ENCODE measurements at places on chromosomes 1 and 21.
A peak's percentile ranks its signal among the peaks of the same experiment; 100 is the strongest.

DNA sequence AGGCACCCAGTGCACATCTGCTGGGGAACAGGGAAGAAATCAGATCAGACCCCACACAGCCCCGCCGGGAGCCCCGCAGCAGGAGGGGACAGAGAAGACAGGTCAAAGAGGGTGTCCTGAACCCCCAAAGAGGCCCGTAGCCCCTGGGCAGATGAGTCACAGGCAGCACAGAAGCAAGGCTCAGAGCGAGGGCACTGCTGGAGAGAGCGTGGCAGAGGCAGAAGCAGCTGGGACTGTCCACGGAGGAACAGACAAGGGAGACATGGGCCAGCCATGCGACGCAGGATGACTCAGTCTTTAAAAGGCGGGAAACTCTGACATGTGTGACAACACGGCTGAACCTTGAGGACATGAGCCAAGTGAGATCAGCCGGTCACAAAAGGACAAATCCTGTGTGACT lies 14.5 kb upstream of the PRDM16 start:
- DNase-seq = no peak

- peak; percentile 80 for DNase-seq
Observed at GRCh38 chr1:182259229-182259872, 132.2 kb downstream of the GLUL start.

GRCh38 chr1:91900562-91900961 lies 14.6 kb upstream of the TGFBR3 start:
- DNase-seq = peak; percentile 90

GRCh38 chr1:203361945-203362719 lies 11.2 kb upstream of the FMOD start:
- no peak for DNase-seq

DNA sequence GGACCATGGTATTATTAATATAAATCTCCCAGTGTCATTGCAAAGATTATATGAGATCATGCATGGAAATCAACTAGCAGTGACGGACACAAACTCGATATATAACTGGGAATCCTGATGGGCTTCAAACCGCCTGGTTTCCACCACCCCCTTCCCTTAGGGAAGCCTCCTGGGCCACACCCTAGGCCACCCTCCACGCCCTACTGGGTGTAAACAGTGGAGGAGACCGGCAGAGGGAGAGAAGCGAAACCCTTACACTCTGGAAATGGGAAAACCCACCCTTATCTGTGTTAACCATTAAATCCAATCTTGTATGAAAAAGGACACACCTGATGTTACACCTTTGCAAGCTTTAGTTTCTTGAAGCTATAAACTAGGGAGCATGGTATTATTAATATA lies 595 bp upstream of the ZNHIT6 start:
- no peak for DNase-seq

- no peak for DNase-seq
Observed at GRCh38 chr1:105210747-105211146, 1461.0 kb downstream of the AMY1C start.

- DNase-seq = no peak
Observed at GRCh38 chr1:172851856-172852255, 193.0 kb downstream of the FASLG start.

DNA sequence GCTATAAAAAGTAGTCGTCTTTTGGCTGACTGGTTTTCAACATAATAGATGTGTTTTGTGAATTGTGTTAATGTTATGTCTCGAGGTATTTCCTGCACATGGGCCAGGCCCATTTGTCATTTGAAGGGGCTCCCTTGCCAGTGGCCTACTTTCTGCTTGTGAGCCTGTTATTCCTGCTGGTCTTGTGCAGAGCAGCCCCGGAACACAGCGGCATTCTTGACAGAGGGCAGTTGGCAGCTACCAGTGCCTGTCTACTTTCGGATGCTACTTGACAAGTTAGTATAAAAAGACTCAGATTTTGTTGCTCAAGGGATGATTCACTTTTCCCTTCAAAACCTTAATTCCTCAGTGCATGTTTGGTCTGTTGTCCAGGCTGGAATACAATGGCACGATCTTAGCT lies 28.5 kb downstream of the PGM1 start:
- peak; percentile 13 for DNase-seq

DNA sequence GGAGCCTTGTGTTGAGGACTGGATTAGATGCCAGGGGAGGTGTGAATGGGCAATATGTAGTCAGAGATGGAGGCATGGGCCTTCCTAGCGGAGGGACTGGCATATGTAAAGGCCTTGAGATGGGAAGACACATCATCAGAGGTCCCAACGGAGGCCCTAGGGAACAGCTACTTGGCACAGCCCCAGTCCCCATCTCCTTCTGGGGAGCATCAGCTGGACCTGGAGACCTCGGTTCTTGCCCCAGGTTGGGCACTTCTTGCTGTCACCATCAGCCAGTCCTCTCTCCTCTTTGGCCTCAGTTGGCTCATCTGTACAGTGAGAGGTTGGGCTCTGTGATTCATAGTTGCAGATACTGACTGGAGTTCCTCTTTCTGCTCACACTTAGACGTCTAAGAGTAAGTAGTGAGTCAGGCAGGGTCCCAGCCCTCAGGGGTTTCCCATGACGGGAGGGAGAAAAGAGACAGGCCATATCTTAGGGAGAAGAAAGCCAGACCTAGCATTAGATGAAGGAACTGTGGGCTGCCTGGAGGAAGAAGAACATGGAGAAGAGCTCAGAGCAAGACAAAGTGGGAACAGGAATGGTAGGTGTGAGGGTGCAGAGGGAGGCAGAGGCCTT lies 3.4 kb upstream of the MARCKSL1 start:
- DNase-seq = peak; percentile 47

DNA sequence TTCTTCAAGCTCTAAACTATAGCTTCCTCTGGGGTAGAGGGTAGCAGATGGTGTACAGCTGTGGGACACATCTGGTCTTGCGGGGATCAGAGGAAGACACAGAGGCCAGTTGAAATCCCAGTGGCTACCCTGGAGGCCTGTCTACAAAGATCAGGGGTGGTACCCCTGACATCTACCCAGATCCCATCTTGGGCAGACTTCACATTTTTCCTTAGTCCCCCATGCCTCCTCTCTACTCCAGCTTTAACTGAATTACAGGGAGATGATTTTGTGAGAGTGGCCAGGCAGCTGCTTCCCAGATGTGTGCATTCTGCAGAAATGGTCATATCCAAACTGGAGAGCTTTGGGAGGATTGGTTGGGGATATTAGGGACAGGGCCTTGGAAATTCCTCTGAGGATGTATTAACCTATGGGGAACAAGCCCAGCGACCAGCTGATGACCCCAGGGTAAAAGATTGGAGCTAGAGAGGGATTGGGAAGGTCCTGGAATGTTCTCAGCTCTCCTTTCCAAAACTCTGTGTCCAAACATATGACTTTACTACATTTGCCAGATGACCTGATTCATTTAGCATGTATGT lies 9.6 kb upstream of the CD34 start:
- no peak for DNase-seq

Data from astrocyte of the spinal cord (primary cell).